Smooth muscle cell of the brain vasculature (primary cell): ENCODE measurements at places on chromosomes 3 and 15.
A peak's percentile ranks its signal among the peaks of the same experiment; 100 is the strongest.

DNA sequence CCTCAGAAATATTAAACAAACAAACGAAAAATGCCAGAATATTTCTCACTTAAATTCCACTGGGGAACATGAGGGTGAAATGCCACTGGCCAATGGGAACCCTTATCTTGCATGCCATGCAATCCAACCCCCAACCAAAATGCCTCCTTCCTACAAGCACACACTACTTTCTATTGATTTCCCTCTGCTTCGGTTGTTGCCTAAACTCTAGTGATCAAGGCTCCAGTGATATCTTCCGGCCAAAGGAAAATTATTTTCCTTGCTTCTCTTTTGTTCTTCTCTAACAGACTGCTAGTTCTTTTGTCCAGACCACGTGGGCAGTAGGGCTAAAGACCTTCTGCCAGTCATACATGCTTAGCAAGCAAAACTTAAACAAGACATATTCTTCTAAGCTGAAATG is 115.7 kb downstream of the TMCC1 start:
- no peak for DNase-seq

DNA sequence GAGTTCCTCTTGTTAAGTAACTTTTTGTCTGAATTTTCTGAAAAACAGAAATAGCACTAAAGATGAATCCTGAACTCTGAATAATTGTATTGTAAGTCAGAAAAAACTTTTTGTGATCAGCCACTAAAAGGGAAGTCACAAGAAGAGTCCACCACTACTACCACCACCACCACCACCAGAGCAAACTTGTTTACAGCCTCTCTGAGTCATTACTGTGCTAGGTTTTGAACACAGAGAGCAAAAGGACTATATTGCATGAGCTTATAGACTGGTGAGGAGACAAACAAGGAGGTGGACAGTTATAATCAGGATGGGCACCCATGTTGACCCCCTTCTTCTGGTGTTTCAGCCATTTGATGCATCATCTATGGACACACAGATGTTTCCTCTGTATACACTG is 141.7 kb downstream of the IL5RA start:
- DNase-seq = no peak

DNA sequence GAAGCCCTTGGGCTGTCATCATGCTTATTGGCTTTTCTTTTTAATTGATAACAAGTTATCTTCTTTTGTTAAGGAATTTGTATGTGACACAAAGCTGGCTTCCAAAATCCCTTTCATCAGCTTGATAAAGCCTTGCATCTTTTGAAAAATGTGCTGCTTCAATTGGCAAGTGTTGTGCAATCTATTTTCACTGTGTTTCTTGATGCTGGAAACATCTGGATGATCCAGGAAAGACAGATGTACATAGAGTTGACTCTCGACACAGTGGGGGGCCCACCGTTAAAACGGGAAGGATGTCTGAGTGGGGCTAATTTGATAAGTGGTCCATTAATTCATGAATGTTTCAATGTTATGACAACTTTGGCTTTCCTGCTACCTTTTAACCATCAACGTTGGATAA is 158.3 kb upstream of the WNT5A start:
- DNase-seq = no peak

DNA sequence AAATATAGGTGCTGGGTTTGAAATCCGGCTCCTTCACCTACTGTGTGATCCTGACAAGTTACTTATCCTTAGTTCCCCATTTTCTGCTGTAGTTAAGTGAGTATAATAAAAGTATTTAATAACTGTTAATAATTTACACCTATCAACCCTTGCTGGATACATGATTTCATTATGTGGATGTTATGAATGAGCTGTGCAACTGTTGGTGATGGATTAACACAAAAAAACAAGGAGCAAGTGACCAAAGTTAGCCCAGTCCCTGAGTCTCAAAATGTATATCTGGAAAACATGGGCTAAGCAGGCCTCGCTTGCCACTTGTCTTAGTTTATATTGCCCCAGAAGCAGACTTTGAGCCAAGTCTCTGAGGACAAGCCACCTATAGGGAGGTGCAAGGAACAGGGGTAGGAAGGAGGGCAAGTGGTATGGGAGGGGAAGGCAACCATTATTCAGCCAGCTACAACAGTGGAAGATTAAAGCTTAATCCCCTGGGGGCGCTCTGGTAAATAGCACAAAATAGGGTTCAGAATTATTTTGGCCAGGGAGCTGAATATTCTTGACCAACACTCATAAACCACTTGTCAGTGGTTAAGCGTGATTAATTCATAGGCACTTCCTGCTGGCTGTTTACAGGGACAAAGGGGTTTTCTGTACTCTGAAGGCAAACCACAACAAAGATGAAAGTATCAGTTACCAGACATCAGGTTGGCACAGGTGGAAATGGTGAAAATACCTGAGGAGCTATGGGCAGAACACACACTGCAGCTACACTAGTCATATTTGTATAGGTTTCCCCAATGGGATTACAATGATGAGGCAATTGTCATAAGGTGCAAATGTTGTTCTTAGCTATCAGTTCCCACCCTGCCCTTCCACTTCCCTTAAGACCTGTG is 76.2 kb downstream of the TRIM42 start:
- DNase-seq = no peak

DNA sequence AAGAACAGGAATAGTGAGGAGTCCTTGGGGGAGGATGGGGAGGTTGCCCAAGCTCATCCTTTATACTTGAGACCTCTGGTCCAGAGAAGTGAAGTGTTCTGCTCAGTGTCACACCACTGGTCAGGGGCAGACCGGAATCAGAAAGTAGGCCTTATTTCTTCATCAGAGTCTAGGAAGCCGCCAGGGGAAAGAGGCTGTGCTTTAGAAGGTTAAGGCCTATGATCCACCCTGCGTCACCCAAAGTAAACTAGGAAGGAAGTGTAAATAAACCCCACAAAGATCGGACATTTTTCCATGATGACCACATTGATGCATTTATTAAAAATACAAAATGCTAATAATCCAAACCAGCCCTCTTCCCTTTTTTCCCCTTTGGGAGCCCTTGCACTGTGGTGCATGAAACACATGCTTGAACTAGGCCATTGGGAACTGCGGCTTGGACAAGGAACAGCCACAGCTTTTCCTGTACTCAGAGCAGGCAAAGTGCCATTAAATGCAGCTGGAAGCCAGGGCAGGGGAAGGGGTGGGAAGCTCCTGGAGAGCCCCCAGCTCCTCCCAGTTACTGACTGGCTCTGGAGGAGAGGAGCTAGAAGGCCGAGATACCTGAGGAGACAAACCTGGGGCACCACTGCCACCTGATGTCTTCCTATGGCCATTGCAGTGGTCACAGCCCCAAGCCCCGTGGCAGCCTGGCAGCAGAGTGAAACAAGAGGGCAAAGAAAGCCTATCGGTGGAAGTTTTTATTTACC is 37.0 kb downstream of the CDC25A start:
- peak; percentile 79 for DNase-seq
